IMR-90 (cell line): ENCODE measurements at places on chromosomes 5 and 9.

DNA sequence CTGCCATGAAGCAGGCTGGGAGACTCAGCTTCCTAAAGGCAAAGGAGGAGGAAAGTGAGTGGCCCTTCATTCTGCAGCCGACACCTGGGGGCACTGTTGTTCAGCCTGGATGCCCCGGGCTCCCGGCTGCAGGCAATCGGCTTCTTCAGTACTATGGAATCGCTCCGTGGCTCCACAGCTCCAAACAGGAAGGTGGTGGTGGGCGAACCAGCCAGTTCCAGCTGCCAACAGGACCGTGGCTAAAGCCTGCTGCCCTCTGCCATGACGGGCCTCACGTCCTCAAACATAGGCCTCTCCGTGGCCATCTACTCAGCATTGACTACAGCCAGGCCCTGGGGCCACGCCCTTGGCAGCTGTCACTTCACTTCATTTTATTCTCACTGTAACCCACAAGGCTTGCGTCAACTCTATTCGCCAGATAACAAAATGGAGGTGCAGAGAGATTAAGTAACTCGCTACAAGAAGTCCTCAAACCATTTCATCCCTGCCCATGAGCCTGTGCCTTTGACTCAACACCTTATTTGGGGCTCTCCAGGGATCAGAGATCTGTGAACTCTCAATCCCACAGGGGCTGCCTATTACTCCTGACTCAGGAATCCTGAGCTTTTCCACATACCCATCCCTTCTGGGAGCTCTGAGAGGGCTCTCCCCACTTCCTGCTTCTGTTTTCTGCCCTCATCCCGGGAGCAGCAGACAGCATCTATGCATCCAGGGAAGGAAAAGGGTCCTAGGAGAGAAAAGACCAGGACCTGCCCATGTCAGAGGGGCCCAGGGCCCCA, 38.0 kb downstream of the PAX5 start:
- peak; percentile 53 for DNase-seq

- DNase-seq: no peak
Observed at GRCh38 chr5:90312027-90312426, 97.5 kb downstream of the CETN3 start.

DNA sequence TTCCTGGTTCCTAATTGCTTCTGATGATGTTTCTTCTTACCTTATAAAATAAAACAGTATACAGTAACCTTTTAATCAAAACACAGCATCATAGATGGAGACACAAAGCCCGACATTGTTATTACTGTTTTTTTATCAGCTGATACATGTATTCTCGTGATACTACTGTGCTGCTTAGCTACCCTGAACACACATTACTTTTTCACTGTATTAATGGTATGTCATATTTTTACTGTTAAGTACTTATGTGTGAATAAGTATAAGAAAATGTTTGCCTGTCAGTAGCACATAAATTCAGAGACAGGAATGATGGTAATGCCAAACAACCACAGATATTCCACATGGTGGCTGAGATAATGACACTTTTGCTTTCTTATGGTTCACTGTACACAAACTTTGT, 68.7 kb downstream of the RAB24 start:
- no peak for DNase-seq

GRCh38 chr9:93068956-93069355, 10.5 kb downstream of the SUSD3 start:
- no peak for DNase-seq

DNA sequence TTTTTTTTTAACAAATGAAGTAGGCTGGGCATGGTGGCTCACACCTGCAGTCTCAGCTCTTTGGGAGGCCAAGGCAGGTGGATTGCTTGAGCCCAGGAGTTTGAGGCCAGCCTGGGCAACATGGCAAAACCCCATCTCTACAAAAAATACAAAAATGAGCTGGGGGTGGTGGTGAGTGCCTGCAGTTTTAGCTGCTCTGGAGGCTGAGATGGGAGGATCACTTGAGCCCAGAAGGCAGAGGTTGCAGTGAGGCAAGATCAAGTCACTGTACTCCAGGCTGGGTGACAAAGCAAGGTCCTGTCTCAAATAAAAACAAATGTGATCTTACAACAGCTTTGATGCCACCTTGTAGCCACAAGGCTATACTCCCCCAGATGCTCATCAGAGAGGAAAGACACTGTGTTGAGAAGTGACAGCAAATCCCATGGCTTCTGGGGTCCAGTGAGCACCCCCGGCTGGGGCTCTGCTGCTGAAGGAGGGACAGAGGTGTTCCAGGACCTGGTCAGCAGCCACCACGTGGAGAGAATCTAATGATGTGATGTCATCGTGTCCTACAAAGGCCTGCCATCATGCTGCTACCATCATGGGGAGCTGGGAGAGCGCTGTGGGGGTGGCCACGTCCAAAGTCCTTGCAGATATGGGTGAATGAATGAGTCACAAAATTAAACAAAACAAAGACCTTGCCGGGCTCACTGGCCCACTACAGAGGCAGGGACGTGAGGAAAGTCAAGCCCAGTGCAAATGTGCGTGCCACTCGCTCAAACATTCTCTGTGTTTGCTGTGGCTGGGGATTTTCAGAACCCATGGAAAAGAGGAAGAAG, 60.7 kb downstream of the PRRT1B start:
- peak; percentile 73 for DNase-seq

GRCh38 chr9:108831496-108832178, 24.1 kb downstream of the ACTL7B start:
- DNase-seq: no peak
